ENCODE measurements at places on chromosomes 2 and 18. TPM values are rescaled to one million over a fixed set of nuclear protein-coding genes. Genes with fewer than 3 reads are reported as not detected.

DNA sequence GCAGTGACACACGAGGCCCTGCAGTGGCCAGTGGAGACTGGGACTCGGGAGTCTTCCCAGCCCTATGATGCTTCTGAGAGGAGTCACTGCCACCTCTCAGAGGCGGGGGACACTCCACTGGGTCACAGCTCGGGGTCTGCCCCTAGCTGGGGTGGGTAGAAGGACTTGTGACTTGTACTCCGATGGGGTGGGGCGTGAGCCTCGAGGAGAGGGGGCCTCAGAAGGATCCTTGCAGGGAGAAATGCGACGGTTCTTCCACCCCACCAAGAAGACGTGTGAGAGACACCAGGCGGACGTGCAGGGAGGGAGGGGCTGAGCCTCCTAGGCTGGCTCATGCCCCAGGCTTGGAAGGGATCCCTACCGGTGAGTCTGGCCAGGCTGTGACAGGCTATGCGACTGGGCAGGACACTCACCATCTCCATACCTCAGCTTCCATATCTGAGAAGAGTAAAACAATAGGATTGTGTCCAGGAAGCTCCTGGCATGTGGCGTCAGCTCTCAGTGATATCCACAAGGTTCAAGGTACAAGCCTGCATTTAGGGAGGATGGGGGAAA, 11.1 kb upstream of the OTOS start:
- DNase-seq: no peak

Gene HOXD8
- 169 TPM for polyA plus RNA-seq

GRCh38 chr2:205885492-205886099, 200.4 kb downstream of the INO80D start:
- DNase-seq: peak; percentile 71

Gene DNAJC10
- 149 TPM for polyA plus RNA-seq

DNA sequence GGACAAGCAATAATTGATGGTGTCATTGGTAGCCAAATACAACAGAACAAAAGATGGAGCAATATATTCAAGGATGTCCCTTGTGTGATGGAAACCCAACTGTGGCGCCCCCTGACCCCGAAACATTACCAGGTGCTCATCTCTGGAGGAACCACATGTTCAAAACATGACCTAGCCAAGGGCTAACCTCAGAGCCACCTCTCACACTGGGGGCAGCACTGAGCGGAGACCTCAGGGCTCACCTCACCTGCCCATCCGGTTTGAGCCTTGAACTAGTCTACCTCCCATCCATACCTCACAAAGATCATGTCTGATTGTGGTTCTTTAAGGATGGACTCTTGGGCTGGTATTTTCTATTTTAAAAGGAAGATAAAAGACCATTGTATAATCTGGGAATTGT, 314.4 kb upstream of the CDH7 start:
- DNase-seq: no peak

DNA sequence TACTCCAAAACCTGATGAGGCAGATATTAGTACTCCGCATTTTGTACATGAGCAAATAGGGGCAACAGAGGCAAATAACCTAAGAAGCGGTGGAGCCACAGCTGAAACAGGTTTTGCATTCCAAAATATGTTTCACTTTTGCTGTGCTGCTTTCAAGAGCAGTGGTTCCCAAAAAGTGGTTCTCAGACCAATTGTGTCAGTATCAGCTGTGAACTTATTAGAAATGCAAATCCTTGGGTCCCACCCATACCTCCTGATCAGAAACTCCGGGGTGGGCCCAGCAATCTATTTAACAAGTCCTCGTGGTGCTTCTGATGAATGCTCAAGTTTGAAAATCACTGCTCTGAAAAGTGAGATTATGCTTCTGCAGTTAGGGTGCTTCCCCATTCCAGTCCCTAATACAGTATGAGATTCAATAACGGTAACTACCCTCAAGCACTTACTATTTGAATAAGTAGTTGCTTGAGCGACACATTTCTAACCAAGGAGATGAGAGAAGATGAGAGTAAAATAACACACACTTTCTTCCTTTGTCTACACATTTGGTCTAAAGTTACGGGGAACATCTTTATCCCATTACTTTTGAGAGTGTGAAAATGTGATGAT, 17.8 kb upstream of the TCF4 start:
- no peak for DNase-seq

DNA sequence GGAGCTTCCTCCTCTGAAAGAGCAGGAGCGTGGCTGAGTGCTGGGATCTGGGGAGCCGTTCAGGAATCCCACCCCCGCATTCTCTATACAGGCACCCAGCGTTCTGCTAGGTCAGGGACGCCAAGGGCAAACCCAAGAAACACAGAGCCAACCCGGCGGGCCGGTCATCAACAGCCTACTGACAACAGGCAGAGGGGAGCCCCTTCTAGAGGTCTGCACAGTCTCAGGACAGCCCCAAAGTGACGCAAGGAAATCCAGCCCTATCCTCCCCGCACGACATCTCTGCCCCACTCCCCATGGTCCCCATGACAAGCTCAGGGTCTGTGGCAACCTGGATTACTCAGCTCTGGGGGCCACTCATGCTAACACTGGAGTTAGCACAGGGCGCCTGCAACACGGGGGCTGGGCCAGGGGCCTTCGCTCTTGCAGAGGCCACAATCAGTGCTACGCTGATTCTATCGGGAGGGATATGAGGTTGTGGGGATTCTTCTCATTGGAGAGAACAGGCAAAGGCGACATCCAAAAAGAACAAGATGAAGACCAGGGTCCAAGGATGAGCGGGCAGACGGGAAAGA, 81.6 kb downstream of the PXDN start:
- DNase-seq: no peak
